Bronchial smooth muscle cell (primary cell): ENCODE measurements at places on chromosomes 7 and 10. TPM values are rescaled to one million over a fixed set of nuclear protein-coding genes. Genes with fewer than 3 reads are reported as not detected.

URGCP gene
- 27.0 and 27.4 TPM in 2 replicates for total RNA-seq

ZNF804B gene
- total RNA-seq: not detected in 2 replicates

PNLIPRP3 gene
- total RNA-seq: under 0.01 TPM in 1 of 2 replicates, not detected in the other

GIMAP2 gene
- total RNA-seq: under 0.01 and 0.17 TPM in 2 replicates

ARID5B gene
- total RNA-seq: 39.2 and 59.4 TPM in 2 replicates

RHOBTB1 gene
- 9.9 and 15.5 TPM in 2 replicates for total RNA-seq

FAM25A gene
- total RNA-seq: not detected in 2 replicates

TRPV5 gene
- not detected in 2 replicates for total RNA-seq

AKR1C4 gene
- not detected in 2 replicates for total RNA-seq

ALOX5 gene
- under 0.01 TPM in 1 of 2 replicates, not detected in the other for total RNA-seq

RGS10 gene
- total RNA-seq: 51.1 and 51.7 TPM in 2 replicates

AKR1D1 gene
- not detected in 2 replicates for total RNA-seq

SPDYE3 gene
- total RNA-seq: not detected in 2 replicates

LRRC17 gene
- 311 and 381 TPM in 2 replicates for total RNA-seq

CUEDC2 gene
- 33.1 and 47.0 TPM in 2 replicates for total RNA-seq

RAPGEF5 gene
- total RNA-seq: 0.95 and 1.3 TPM in 2 replicates

ITGB8 gene
- 51.7 and 61.1 TPM in 2 replicates for total RNA-seq
